SJSA1 (cell line): ENCODE measurements at places on chromosomes 1 and 21. TPM values are rescaled to one million over a fixed set of nuclear protein-coding genes. Genes with fewer than 3 reads are reported as not detected.
A peak's percentile ranks its signal among the peaks of the same experiment; 100 is the strongest.

Gene ARHGAP30
- total RNA-seq: not detected in 2 replicates

DNA sequence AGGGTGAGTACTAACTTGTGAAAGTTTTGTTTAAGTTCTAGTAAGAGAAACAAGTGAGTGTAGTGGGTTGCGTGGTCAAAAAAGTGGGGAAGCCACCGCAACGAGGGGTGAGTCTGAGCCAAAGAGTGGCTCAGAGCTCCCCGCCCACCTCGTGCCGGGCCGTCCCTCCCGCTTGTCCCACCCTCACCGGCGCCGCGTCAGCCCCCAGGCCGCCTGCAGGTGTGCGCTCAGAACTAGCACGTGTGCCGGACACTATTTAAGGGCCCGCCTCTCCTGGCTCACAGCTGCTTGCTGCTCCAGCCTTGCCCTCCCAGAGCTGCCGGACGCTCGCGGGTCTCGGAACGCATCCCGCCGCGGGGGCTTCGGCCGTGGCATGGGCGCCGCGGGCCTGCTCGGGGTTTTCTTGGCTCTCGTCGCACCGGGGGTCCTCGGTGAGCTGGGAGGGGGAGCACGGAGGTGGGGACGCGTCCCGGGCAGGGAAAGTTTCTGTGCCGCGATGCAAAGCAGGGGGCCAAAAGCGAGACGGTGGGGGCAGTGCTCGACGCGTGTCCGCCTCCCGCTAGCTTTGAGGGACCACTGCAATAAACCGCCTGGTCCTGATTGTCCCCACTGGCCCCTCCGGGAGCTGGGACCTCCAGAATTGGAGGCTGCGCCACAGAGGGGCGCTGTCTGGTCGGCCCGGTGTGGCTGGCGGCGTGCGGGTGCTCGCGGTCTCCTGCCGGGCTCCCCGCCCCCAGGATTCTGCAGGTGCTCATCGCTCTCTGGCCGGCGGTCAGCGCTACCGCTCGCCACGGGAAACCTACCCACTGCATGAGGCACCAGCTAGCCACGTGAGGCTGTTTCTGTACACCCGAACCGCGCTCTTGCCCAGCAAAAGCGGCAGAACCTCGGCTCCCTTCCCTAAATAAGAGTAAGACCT is at the start of gene CR2:
Gene CR2, plus strand, starts transcription at position 283 of the 919 bp plus-strand sequence. Its CDS starts 91 bp downstream, at position 374.
- H3K36me3 ChIP-seq: no peaks in the 10 kb centered on the region
- H3K27ac ChIP-seq: no peak within 1 kb of the TSS
- peaks cover 6% of the 10 kb centered on the region; the same call in 1 of the 2 replicates for H3K4me1 ChIP-seq
- no peak within 1 kb of the TSS for H3K4me3 ChIP-seq

GRCh38 chr1:179303200-179303785 is 9.7 kb downstream of the SOAT1 start:
- H3K4me3 ChIP-seq: no peak overlapping the region
- DNase-seq: no peak
- no peaks in the 10 kb centered on the region for H3K27me3 ChIP-seq
- no peaks in the 10 kb centered on the region for H3K4me1 ChIP-seq
- peaks cover 38% of the 10 kb centered on the region for H3K36me3 ChIP-seq

DNA sequence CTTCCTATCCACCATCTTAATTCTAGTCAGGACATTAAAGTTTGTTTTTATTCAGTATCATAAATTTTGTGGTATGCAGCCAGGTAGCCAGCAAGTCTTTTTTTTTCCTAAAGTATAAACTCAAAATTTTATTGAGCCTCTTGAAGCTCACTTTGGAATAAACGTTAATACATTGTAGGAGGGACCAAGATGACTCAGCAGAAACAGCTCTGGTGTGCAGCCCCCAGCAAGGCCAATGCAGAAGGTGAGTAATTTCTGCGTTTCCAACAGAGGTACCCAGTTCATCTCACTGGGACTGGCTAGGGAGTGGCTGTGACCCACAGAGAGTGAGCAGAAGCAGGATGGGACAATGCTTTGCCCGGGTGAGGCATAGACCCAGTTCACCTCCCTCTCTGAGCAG is 9.7 kb upstream of the OR2M3 start:
- no peaks in the 10 kb centered on the region for H3K27me3 ChIP-seq
- H3K4me3 ChIP-seq: no peak overlapping the region
- H3K36me3 ChIP-seq: no peaks in the 10 kb centered on the region
- DNase-seq: no peak
- H3K27ac ChIP-seq: no peak overlapping the region

GRCh38 chr1:69088571-69088970 is 479.2 kb upstream of the LRRC7 start:
- H3K27ac ChIP-seq: no peak overlapping the region
- no peak overlapping the region for H3K4me3 ChIP-seq
- H3K4me1 ChIP-seq: no peaks in the 10 kb centered on the region
- H3K36me3 ChIP-seq: no peaks in the 10 kb centered on the region
- H3K27me3 ChIP-seq: no peaks in the 10 kb centered on the region
- DNase-seq: no peak

GRCh38 chr1:105072850-105073249 is 1323.2 kb downstream of the AMY1C start:
- H3K36me3 ChIP-seq: no peaks in the 10 kb centered on the region
- no peak overlapping the region for H3K4me3 ChIP-seq
- H3K27ac ChIP-seq: no peak overlapping the region
- no peak for DNase-seq
- H3K27me3 ChIP-seq: no peaks in the 10 kb centered on the region
- no peaks in the 10 kb centered on the region for H3K4me1 ChIP-seq

Gene RAB25
- not detected in 2 replicates for total RNA-seq

Gene CNIH3
- 7.8 and 7.9 TPM in 2 replicates for total RNA-seq

Gene MEX3A
- 0.13 and 1.1 TPM in 2 replicates for total RNA-seq

Gene BSND
- total RNA-seq: not detected in 2 replicates

Gene KLHDC9
- not detected in 2 replicates for total RNA-seq

Gene ITGB2
- total RNA-seq: 116 and 120 TPM in 2 replicates

DNA sequence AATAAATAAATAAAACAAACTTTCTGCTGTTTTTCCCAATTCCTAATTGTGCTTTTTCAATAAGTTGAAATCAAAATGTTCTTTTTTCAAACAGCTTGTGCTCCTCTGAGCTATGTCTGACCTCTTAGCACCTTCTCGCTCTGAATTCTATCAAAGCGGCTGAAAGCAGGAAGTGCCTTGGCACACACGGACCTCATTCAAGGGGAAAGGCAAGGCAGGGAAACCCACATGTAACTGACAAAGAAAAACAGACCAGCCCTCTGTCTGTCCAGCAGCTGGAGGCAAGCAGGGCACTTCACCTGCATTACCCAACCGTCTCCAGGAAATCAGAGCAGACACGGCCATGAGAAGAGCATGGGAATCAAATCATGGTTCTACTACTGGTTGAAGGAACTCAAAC is 56.7 kb downstream of the PLPP3 start:
- peaks cover 35% of the 10 kb centered on the region for H3K36me3 ChIP-seq
- no peaks in the 10 kb centered on the region for H3K27me3 ChIP-seq
- H3K4me1 ChIP-seq: peaks cover 7% of the 10 kb centered on the region; the same call in 1 of the 2 replicates
- no peak overlapping the region for H3K27ac ChIP-seq
- no peak for DNase-seq

Gene OR2T33
- total RNA-seq: not detected in 2 replicates

Gene MYOM3
- total RNA-seq: 0.03 TPM in 1 of 2 replicates, not detected in the other

DNA sequence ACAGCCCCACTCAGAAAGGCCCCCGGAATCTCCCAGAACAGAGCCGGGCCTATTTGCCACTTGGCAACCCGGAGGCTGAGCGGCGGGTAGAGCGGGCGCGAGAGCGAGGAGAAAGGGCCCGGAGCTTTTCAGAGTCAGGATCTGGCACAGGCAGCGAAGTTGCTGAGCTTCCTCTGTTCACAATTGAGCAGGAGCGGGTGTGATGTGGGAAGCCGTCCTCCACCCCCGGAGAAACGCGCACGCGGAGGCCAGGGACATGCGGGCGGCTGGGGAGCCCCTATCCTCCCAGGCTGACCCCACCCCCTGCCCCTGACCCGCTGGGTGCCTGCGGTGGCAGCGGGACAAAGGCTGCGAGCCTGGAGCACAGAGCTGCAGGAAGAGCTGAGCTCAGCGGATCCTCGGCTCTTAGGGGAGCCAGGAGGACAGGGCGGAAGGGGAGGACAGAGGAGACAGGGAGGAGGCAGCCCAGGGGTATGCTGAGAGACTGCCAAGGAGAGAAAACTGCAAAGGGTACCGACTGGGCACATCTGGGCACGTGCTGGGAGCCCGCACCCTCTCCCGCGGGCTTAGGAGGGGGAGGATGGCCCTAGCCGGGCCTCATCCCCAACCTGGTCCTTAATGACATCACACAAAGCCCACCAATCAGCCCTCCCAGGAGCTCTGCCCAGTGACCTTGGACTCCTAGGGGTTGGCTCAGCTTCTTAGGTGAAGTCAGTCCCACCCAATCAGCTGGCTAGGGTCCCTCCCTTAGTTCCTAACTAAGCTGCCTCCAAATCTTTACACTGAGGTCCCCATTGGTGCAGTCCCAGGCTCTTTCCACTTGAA is 9.3 kb downstream of the KIF21B start:
- no peaks in the 10 kb centered on the region for H3K36me3 ChIP-seq
- peaks cover under 1% of the 10 kb centered on the region; the same call in 1 of the 2 replicates for H3K4me1 ChIP-seq
- H3K27ac ChIP-seq: no peak overlapping the region
- no peaks in the 10 kb centered on the region for H3K27me3 ChIP-seq

DNA sequence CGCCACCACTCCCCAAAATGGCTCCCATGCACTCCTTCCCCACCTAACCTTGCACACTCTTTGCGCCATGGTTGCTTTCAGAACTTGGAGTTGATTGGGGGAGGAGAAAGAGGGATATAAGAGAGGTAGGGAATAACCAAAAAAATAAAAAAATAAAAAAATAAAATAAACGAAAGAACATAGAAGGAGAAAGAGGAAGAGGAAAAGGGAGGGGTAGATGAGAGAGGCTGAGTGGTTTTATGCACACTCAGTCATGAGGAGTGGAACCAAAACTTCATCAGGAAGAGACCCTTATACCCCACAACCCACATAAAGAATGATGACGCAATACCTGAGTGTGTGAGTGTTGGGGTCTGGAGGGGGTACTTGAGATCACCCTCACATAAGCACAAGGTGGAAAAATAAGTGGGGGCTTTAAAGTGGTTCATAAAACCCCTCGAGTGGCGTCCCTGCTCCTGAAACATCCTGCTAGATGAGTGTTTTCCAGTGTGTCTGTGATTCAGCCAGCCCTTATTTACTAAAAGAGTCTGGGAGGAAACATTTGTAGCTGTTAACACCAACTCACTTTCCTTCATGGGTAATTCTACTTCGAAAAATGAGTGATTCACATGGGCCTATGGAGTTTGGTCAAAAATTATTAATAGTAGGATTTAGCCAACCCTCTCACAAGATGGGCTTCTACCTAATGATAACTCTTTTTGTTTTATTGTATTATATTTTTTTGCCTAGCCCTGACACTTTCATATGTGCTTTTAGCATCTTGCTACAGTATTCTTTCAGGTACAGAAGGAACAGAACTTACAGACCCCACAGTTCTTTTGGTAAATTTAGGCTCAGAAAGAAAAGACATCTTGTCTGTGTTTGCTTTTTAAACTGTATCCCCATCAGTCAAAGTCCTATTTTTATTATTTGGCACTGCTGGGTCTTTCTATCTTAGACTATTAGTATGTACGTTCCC is 5.2 kb downstream of the SLAMF1 start:
- DNase-seq: no peak
- H3K36me3 ChIP-seq: no peaks in the 10 kb centered on the region
- 0 out of 2 replicates have a peak, but pooled peaks cover 3% of the 10 kb centered on the region for H3K27me3 ChIP-seq
- H3K4me1 ChIP-seq: 0 out of 2 replicates have a peak, but pooled peaks cover 4% of the 10 kb centered on the region
- no peak overlapping the region for H3K4me3 ChIP-seq

GRCh38 chr1:154190550-154190949 is 1.4 kb downstream of the TPM3 start:
- H3K27me3 ChIP-seq: no peaks in the 10 kb centered on the region
- H3K27ac ChIP-seq: no peak overlapping the region
- peaks cover 27% of the 10 kb centered on the region for H3K4me1 ChIP-seq
- H3K36me3 ChIP-seq: no peaks in the 10 kb centered on the region
- H3K4me3 ChIP-seq: no peak overlapping the region

GRCh38 chr1:119952496-119952895 is 56.2 kb upstream of the ADAM30 start:
- H3K36me3 ChIP-seq: peaks cover 83% of the 10 kb centered on the region
- H3K27ac ChIP-seq: peak overlapping the region; percentile 60
- peaks cover 54% of the 10 kb centered on the region for H3K4me1 ChIP-seq
- DNase-seq: peak; percentile 71
- no peaks in the 10 kb centered on the region for H3K27me3 ChIP-seq

Gene VANGL2
- 2.2 and 2.3 TPM in 2 replicates for total RNA-seq

- no peaks in the 10 kb centered on the region for H3K36me3 ChIP-seq
- H3K27me3 ChIP-seq: no peaks in the 10 kb centered on the region
- no peak for DNase-seq
- H3K27ac ChIP-seq: no peak overlapping the region
- H3K4me3 ChIP-seq: no peak overlapping the region
- H3K4me1 ChIP-seq: no peaks in the 10 kb centered on the region
Observed at GRCh38 chr1:170729225-170730002, 65.5 kb downstream of the PRRX1 start.

- H3K27me3 ChIP-seq: no peaks in the 10 kb centered on the region
- H3K4me3 ChIP-seq: no peak overlapping the region
- DNase-seq: no peak
- no peaks in the 10 kb centered on the region for H3K36me3 ChIP-seq
Observed at GRCh38 chr1:113858982-113859381, 12.5 kb downstream of the PTPN22 start.

Gene CAMTA1
- 136 and 171 TPM in 2 replicates for total RNA-seq

GRCh38 chr1:25890239-25891034 is 14.9 kb upstream of the PAQR7 start:
- H3K27me3 ChIP-seq: no peaks in the 10 kb centered on the region
- H3K4me1 ChIP-seq: peaks cover 28% of the 10 kb centered on the region
- H3K36me3 ChIP-seq: peaks cover 25% of the 10 kb centered on the region
- DNase-seq: no peak
- H3K27ac ChIP-seq: no peak overlapping the region
- H3K4me3 ChIP-seq: no peak overlapping the region

GRCh38 chr1:89844241-89844807 is 23.5 kb downstream of the LRRC8D start:
- H3K27me3 ChIP-seq: no peaks in the 10 kb centered on the region
- no peak for DNase-seq

- H3K36me3 ChIP-seq: peaks cover 76% of the 10 kb centered on the region
- no peaks in the 10 kb centered on the region for H3K27me3 ChIP-seq
- peak overlapping the region; percentile 8; the same call in 1 of the 2 replicates for H3K27ac ChIP-seq
- H3K4me1 ChIP-seq: peaks cover 23% of the 10 kb centered on the region
- H3K4me3 ChIP-seq: no peak overlapping the region
Observed at GRCh38 chr1:197140121-197140520, 6.3 kb downstream of the ASPM start.

GRCh38 chr1:225923692-225924555 is at the start of gene PYCR2:
Gene PYCR2 (minus strand): TSS chr1:225924250. CDS start chr1:225924110, 140 bp downstream.
- H3K36me3 ChIP-seq: peaks cover 45% of the 10 kb centered on the region
- H3K27ac ChIP-seq: peak within 1 kb of the TSS; percentile 81
- no peaks in the 10 kb centered on the region for H3K27me3 ChIP-seq
- peak within 1 kb of the TSS; percentile 92 for H3K4me3 ChIP-seq
- peak; percentile 97 for DNase-seq

- peaks cover 3% of the 10 kb centered on the region; the same call in 1 of the 2 replicates for H3K4me1 ChIP-seq
- peaks cover 4% of the 10 kb centered on the region for H3K27me3 ChIP-seq
- no peaks in the 10 kb centered on the region for H3K36me3 ChIP-seq
- H3K27ac ChIP-seq: no peak overlapping the region
Observed at GRCh38 chr1:22717037-22717760, 6.6 kb downstream of the EPHB2 start.

- H3K4me1 ChIP-seq: peaks cover 40% of the 10 kb centered on the region
- peaks cover 42% of the 10 kb centered on the region for H3K36me3 ChIP-seq
- no peak for DNase-seq
- no peaks in the 10 kb centered on the region for H3K27me3 ChIP-seq
- H3K4me3 ChIP-seq: peak overlapping the region; percentile 45
Observed at GRCh38 chr1:179141592-179142251, 59.9 kb downstream of the TOR3A start.

Gene GFI1
- total RNA-seq: 0.16 TPM in 1 of 2 replicates, not detected in the other

GRCh38 chr1:162072740-162073139 is 3.2 kb downstream of the NOS1AP start:
- 0 out of 2 replicates have a peak, but pooled peaks cover 3% of the 10 kb centered on the region for H3K36me3 ChIP-seq
- H3K4me1 ChIP-seq: peaks cover 15% of the 10 kb centered on the region
- H3K27me3 ChIP-seq: peaks cover 50% of the 10 kb centered on the region
